Stimulated activated CD8-positive, alpha-beta memory T cell treated with anti-CD3 and anti-CD28 coated beads, Interleukin-4, amount 100 ng/mL, for 4 hours (primary cell): ENCODE measurements at places on chromosomes 12 and 14.

- DNase-seq, result peak; percentile 24
These were observed 14.2 kb upstream of the MYO1A start for GRCh38 chr12:57063991-57064685.

DNA sequence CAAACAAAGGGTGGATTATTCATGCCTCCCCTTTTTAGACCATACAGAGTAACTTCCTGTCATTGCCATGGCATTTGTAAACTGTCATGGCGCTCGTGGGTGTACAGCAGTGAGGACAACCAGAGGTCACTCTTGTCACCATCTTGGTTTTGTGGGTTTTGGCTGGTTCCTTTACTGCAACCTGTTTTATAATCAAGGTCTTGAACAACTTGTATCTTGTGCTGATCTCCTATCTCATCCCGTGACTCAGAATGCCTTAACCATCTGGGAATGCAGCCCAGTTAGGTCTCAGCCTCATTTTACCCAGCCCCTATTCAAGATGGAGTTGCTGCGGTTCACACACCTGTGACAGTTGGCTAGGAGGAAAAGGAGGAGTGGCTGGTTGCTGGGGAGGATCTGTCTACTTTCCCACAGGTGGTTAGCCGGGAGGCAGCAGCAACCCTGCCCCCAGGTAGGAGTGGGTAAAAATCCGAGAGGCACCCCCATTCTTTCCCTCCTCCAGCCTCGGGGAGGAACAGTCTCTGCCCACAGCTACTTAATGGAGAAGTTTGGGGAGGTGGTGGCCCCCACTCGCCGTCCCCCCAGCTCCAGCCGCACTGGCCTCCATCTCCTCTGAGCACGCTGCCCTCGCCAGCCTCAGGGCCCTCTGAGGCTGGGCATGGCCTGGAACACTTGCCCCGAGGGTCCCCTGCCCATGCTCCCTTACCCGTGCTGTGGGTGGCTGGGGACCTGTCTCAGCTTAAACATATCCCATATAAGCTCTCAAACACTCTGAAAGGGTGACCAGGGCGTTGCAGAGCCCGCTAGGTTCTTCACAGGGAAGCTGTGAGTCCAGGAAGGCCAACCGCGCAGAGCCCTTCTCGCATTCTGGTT, 41.7 kb downstream of the SMIM41 start:
- no peak for DNase-seq

DNA sequence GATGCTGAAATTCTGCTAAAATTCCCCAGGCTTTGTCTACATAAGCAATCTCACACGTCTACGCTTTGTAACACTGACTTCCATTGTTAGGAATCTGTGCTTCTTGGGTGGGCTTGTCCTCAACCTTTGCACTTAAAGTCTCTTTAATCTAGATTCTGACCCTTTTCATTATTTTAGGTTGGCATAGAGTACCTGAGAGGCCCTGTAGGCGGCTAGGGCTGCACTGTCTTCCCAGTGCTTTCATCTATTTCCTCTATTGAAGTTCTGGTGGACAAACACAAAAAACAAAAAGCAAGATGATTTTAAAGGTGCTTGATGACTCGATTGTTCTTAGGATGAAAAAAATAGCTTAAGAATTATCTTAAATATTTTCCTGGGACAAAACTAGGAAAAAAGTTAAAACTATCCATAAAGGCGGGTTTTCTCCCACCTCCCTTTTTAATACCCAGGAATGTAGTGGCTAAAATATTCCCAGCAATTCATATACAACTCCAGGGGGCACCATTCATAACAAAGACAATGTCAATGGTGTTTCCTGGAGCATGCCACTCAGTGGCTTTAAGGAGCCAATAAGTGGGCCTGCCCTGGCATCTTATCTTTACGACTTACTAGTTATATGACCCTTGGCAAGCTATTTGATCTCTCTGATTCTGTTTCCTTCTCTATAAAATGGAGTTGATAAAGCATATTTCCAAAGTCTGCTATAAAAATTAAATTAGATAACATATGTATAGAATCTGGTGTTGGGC, 197.5 kb downstream of the STXBP6 start:
- DNase-seq, result no peak

DNA sequence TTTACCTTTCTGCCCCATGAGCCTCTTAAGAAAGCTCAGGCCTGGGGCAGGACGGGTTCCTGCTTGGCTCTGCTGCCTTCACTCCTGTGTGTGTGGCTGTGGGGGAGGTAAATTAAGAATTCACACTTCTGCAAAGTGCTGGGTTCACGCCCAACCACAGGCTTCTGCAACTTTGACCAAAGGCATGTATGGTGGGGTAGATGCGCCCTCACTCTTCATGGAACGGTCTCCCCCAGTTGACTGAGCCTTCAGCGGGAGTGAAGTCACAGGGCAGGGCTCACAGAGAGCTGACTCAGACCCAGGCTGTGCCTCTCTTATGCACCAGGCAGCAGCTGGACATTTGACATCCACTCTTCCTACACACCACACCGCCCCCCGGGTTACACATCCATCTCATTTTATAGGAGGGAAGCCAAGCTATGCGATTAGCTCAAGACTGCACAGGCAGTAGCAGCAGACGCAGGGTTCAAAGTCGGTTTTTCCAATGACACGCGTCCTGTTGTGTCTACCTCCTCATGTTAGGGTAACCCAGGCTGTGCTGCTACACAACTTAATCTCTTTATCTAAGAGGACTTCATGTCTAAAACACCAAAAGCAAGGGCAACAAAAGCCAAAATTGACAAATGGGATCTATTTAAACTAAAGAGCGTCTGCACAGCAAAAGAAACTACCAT, 15.4 kb upstream of the BCL11B start:
- DNase-seq, result no peak

- peak; percentile 53 for DNase-seq
These were observed 169.0 kb upstream of the EEA1 start for GRCh38 chr12:93098077-93098476.

DNA sequence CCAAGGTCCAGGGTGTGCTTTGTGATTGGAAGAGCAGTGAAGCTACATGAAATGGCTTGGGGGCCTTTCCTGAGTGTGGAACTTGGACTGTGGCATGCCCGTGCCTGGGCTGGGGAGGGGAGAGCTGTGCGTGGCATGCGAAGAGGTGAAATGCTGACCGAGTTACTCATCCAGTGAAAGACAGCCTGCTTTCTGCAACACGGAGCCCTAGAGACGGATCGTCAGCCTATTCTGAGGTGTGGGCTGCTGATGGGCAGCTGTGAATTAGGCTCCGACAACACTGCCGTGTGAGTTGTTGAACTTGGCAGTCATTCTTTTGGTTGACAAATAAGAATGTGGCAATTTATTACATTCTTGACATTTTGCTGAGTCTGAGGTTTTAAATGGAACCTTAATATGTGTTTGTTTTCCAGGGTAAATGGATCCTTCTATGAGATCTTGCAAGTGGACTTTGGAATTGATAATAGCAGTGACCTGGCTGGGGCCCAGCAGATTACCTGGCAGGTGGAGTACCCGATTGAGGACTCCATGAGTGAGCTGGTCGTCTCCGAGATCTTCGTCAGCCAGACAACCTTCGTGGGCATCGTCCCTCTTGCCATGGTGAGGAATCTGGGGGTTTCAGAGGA, 453.9 kb downstream of the AACS start:
- no peak for DNase-seq

DNA sequence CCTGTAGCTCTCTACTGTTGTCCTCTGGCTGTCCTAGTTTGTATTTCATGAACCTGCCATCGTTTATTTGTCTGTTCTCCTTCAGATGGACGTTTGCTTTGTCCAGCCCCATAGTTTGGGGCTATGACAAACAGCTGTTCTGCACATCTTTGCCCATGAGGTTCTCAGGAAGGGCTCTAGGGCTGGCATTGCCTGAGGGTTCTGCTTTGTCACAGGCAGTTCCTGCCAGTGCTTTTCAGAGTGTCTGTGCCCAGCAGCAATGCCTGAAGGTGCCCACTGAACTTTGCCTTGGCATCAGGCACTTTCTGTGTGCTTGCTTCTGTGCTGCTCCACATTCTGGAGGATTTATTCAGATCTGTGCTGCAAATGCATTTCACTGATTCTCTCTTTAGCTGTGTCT, 361.3 kb downstream of the TMEM121 start:
- DNase-seq, result no peak

DNA sequence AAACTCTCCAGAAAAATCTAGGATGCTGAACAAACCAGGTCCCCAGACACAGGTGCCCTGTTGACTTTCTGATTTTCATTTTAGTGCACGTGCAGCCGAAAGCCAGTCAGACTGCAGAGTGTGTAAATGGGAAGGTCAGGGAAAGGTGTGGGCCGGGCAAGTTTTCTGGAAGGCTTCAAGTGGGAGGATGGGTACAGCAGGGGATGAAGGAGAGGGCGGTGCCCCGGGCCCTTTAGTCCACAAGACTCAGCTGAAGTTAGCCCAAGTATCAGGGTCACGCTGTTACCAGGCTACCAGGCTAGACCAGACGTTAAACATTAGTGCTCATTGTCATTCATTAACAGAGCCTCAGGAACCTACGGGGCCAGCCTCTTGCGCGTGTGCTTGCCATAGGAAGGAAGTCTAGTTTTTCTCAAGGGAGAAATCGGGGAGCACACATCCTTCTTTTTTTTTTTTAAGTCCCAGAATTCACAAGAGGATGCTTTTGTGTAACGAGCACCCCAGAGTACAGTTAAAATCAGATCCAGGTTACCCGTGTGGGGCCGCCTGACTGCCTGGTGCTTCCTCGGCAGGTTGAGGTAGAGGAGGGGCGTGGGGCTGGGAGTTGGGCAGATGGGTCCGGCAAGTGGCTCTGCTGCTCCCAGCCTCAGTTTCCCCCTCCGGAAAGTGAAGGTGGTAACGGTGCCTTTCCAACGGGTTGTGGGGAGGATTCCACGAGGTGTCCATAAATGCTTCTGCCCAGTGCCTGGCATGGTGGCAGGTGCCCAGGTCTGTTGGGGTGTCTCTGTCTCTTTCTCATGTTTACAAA, 19.1 kb downstream of the BCL7A start:
- DNase-seq, result no peak

GRCh38 chr14:56065621-56066290, 52.5 kb upstream of the PELI2 start:
- DNase-seq, result no peak

DNA sequence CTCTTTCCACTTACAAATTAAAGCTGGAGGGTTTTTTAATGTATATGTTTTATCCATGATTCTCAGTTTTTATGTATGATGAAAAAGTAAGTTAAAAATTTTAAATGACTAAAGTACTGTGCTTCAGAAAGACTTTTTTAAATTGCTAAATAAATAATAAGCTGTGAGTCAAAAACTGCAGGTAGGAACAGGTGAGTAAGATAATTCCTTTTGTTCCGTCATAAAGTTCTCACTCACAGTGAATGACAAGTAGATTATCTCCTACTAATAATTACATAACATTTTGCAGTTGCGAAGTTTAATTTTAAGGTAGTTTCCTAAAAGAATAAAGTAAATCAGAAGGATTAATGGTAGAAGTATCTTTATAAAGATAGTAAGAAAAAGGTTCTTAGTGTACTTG, 78.0 kb downstream of the PRKCH start:
- DNase-seq, result no peak

- no peak for DNase-seq
These were observed 233.6 kb downstream of the SYT10 start for GRCh38 chr12:33205981-33206380.

DNA sequence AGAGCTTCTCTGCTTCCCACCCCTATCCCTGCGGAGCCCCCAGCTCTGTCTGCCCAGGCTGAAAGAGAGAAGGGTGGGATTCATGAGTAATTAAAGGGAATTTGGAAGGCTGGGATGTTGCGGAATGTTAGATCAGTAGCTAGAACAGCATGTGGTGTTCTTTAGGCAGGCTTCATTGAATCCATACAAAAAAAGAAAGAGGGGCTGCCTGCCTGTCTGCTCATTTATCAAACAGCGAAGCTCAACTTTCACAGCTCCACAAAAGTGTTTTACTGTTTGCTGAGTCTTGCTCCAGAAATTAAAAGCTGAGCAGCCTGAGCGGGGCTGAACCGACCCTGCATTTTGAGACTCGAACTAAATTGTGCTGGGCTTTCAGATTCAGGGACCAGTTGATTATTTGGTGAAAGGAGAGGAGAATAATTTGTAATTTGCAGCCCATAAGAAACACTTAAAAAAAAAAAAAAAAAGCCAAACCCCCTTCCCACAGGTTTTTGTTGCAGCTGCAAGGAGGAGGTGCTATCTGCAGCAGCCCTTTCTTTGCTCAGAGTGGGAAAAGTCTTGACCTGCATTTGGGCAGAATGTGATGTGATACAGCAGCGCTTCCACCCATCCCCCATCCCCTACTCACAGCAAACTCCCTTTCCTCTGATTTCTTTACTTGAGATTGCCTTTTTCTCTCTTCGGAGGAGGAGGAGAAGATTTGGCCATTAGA, 89.7 kb downstream of the RFX4 start:
- DNase-seq, result no peak

GRCh38 chr14:95268350-95268749, 51.4 kb downstream of the CLMN start:
- DNase-seq, result no peak

DNA sequence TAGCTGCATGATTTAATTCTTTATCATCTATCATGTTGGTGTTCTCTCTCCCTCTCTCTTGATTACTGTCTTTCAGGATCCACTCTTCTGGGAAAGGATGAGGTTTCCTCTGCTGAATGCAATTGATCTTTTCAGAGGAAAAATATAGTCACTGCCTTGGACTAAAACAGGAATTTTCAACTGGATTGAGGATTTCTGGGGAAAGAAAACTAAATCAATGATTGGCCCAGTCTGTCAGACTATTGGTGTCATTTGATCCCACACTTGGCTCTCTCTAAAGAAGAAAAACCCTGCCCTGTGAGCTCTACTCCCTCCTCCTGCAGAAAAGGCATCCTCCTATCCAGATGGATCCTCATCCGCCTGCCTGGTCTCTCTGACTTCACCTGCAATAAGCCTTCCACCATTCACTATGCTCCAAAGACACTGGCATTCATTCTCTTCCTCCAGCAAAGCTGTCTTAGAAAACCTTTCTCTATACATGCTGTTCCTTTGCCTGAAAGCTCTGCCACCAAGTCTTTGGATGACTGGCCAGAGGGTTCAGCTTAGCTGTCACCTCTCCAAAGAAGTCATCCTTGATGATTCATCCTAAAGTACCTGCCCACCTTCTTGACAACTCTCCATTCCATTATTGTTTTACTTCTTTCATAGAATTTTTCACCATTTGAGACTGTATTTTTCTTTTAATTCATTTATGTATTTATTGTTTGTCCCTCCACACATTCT, 127.7 kb upstream of the CAND1 start:
- no peak for DNase-seq

- no peak for DNase-seq
These were observed 755 bp upstream of the ATF7IP start for GRCh38 chr12:14364583-14365271.

GRCh38 chr12:90102957-90103652, 394.5 kb upstream of the ATP2B1 start:
- DNase-seq, result no peak
